NCI-H146 (cell line): ENCODE measurements at places on chromosomes 7 and 10.

DNA sequence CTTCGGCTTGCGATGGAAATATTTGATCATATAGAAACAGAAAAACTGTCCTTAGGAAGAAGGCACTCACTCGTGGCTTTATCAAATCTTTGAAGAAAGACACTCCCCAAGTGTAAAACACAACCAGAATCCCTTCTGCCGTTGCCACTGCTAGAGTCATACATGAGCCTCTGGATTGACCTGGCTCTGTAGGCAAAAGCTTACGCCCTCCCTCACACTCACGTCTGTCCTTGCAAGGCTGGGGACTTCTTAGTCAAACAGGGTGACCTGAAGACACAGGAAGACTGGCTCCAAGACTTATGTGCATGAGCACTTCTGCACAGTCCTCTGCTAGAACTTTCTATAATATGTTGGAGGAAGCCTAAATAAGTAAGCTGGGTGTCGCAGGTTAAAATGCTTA, 135.4 kb upstream of the MDFIC start:
- no peak for DNase-seq

- no peak for DNase-seq
Measured at GRCh38 chr10:112375721-112376395, 1.9 kb downstream of the ACSL5 start.

DNA sequence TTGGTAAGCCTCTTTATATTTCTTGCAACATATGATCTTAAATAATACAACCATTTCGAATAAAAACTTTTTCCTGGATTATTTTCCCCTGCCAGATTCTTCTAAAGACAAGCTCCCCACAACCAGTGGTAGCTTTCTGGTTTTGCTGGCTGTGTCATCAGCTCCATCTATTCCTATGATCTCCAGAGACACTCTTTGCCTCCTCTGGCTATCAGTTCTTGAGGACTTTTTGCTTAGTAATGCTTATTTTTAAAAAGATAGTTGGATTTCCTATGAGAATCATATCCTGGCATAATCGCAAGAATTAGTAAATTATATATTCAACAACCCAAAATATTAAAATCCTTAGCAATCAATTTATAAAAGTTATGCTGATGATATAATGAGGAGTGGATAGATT, 103.8 kb upstream of the SLC26A5 start:
- no peak for DNase-seq

GRCh38 chr10:94292434-94293090, 70.2 kb downstream of the NOC3L start:
- DNase-seq = no peak
